Activated T-cell treated with anti-CD3 and anti-CD28 coated beads, Interleukin-2, amount 50 U/mL, for 72 hours (primary cell): ENCODE measurements at places on chromosomes 16 and 17. TPM values are rescaled to one million over a fixed set of nuclear protein-coding genes. Genes with fewer than 3 reads are reported as not detected.

Gene NMT1
- total RNA-seq = 145 TPM

- peaks cover 96% of the 10 kb centered on the region for H3K27me3 ChIP-seq
- no peaks in the 10 kb centered on the region for H3K36me3 ChIP-seq
- peak overlapping the region; percentile 76 for H3K4me3 ChIP-seq
- H3K4me1 ChIP-seq = peaks cover 49% of the 10 kb centered on the region
These were observed 2.6 kb upstream of the HOXB5 start for GRCh38 chr17:48596000-48596734.

DNA sequence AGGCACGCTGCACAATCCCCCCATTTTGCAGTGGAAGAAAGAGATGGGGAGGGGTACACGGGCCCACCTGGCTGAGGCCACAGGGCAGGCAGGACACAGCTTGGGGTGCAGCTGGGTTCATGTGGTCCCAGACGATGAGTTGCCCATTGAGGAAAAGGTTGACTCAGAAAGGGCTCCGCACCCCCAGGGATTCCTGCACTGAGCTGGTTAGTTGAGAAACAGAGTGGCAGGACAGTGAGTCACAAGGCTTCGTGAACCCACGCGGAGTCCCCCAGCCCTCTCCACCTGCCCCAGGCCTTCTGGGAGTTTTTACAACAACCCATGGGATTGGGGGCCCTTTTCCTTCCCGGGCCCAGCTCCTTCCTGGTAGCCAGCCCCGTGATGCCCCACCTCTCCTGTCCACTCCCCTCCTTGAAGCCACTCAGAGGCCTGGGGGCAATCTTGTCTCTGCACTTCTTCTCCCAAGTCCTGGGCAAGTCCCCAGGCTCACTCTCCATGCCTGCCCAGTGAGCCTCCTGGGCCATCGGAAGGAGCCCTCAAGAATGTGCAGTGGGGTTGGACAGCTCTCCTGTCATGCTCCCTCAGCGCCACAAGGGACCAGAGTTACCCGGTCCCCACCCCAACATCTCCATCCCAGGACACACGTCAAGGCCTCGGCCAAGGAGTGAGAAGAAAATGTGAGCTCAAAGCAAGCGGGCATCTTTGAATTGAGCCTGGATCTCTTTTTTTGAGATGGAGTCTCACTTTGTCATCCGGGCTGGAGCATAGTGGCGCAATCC, 251.2 kb downstream of the PARN start:
- H3K27ac ChIP-seq = no peak overlapping the region
- no peaks in the 10 kb centered on the region for H3K4me1 ChIP-seq
- H3K36me3 ChIP-seq = no peaks in the 10 kb centered on the region
- H3K27me3 ChIP-seq = no peaks in the 10 kb centered on the region
- H3K4me3 ChIP-seq = no peak overlapping the region

GRCh38 chr17:42675965-42676423, 800 bp downstream of the PLEKHH3 start:
- no peak overlapping the region for H3K27ac ChIP-seq
- H3K4me3 ChIP-seq = peak overlapping the region; percentile 92
- H3K27me3 ChIP-seq = peaks cover 40% of the 10 kb centered on the region

GRCh38 chr16:78444-79150, 572 bp downstream of the MPG start:
- H3K4me3 ChIP-seq = peak overlapping the region; percentile 95
- H3K4me1 ChIP-seq = peaks cover 36% of the 10 kb centered on the region
- peak; percentile 32 for DNase-seq
- H3K36me3 ChIP-seq = no peaks in the 10 kb centered on the region
